ENCODE measurements at places on chromosomes 1 and 21. TPM values are rescaled to one million over a fixed set of nuclear protein-coding genes. Genes with fewer than 3 reads are reported as not detected.

- no peak for DNase-seq
These were observed 6.2 kb upstream of the OXCT2 start for GRCh38 chr1:39777306-39777705.

DNA sequence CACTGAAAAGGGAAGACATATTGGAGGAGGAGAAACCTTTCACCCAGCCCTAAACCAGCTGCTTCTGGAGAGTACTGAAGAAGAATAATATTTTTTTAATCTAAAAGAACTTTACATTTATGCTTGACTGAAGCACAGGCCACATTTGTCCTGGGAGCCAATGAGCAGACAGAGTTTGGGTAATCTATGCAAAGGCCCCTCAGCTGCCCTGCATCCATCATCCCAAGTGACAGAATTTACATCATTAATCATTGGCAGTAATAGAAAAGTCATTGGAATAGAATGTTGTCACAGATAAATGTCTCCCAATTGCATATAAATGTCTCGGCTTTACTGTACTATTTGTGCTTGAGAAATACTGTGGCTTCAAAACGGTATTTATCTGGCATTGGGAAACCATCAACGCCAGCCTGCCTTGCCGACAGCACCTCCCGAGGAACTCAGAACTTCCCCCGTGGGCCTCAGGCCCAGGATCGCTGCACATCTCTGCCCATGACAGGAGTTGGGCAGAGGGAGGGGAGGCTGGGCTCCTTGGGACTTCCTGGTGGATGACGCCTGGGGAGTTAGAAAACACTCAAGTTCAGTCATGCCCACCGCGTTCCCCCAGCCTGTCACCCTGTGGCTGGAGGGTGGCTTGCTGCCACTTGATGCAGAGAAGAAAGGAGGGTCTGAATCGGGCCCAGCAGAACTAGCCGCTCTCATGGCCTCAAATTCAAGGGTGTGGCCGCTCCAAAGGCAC, 133.1 kb downstream of the CAMTA1 start:
- DNase-seq = no peak

DNA sequence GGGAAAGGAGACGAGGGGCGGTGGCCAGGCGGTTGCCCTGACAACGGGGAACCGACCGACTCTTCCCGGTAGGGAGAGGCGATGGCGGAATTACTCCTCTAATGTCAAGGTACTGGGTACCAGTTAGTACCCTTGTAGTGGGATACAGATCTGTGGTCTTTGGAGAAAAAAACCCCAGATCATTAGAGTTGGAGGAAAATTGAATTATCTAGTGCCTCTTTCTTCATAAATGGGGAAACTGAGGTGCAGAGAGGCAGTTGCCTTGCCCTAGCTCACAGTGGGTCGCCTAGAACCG, 545 bp upstream of the PEF1 start:
- DNase-seq = no peak

DNA sequence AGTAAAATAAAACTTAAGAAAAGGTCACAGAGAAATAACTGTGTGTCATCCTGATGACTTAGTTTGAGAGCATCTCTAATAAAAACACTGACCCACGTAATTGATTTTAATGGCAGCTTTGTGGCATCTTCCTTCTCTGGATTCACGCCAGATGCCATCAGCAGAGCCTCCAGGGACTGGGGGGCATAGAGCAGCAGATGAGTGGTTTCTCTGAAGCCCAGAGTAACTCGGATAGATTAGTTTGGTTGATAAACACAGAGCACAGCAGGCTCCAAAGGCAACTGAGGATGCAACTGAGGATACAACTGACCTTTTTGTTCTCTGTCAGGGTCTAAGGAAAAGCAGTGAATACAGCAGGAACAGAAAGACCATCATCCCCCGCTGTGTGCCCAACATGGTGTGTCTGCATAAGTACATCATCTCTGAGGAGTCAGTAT, 180.8 kb downstream of the RPS6KC1 start:
- DNase-seq = no peak

DNA sequence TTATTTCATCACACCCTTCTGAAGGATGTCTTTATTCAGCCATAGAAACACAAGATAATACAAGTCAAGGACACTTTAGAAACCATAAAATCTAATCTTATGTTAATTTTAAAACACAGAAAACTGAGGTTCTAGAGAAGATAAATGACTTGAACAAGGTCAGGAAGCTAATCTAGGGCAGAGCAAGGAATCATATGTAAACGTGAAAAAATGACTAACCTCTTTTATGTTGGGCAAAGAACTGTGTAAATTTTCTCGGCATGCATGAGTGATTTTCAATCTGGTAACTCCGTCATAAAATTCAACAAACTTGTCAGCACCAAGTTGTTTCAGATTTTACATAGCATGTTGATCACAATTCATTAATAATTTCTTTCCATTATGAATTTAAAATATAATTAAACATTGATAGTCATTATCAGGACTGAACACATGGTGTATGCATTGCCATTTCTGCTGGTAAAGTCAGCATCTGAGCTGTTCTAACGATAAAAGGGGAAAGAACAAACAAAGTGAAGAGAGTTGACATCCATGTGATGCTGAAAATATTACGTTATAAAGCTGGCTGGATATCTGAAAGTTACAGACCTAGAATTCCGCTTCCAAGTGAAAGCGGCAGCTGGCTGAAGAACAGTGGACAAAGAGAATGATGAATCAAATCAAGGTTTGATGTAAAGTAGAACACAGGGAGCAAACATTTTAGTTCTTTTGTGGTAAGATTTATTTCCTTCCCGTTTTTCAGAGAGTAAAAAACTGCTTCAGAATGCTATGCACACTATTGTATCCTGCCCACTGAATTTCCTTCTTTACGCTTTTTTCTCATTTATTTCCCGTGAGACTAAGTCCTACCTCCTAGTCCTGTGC, 1037.4 kb upstream of the TMPRSS15 start:
- no peak for DNase-seq

- DNase-seq = no peak
These were observed 278.4 kb downstream of the TM2D1 start for GRCh38 chr1:61446531-61446991.

DNA sequence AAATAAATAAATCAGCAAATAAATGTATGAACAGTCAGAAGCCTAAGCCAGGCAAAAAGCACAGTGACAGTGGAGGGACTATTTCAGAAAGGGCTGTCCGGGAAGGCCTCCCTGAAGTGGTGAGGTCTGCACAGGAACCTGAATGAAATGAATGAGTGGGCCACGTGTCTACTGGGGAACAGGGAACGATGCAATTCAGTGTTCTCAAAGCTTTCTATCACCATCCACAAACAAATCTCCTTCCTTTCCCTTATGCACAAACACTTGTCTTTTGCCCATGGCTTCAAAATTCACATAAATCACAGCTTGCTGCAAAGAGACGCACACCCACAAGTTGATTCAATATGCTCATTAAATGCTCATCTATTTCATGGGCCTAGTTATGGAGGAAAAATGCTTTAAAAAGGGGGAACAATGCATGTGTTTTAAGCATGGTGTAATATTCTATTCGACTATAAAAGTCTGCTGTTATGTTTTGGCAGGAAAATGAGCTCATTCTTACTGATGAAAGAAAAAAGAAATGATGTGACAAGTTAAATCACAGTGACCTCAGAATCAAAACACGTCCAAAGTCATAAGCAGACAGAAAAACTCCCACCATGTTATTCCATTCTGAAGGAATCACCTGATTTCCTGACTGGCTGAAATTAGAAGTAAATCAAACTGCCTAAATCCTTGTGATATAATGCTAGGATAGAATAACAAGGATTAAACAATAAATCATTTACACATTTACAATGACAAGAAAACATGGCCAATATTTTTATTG, 21.6 kb downstream of the URB1 start:
- no peak for DNase-seq

- no peak for DNase-seq
These were observed 121.0 kb upstream of the IRF2BP2 start for GRCh38 chr1:234730770-234731568.

GRCh38 chr21:40162075-40162474, 294.8 kb downstream of the PCP4 start:
- no peak for DNase-seq

GRCh38 chr1:192167011-192167410, 8.7 kb downstream of the RGS18 start:
- DNase-seq = no peak

DNA sequence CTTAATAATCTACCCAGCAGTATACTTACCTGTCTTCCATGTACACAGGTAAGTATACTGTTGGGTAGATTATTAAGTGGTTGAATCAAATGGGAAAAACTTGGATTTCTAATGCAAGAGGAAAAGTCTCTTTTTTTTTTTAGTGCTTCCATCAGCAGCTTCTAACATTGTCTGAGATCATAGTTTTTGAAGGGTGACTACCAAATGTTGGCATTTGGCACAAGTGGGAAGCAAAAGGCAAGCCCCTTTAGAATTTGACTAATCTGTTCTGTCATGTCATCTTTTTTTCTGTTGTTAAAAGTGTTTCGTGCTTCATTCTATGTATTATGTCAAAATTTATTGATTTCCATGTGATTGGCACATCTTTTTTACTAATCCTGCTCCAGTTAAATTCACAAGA, 547 bp downstream of the FMO1 start:
- DNase-seq = no peak

- no peak for DNase-seq
These were observed 276.3 kb upstream of the GREM2 start for GRCh38 chr1:240888039-240888786.

- no peak for DNase-seq
These were observed 1132.4 kb upstream of the ADGRL2 start for GRCh38 chr1:80668372-80668771.

DNA sequence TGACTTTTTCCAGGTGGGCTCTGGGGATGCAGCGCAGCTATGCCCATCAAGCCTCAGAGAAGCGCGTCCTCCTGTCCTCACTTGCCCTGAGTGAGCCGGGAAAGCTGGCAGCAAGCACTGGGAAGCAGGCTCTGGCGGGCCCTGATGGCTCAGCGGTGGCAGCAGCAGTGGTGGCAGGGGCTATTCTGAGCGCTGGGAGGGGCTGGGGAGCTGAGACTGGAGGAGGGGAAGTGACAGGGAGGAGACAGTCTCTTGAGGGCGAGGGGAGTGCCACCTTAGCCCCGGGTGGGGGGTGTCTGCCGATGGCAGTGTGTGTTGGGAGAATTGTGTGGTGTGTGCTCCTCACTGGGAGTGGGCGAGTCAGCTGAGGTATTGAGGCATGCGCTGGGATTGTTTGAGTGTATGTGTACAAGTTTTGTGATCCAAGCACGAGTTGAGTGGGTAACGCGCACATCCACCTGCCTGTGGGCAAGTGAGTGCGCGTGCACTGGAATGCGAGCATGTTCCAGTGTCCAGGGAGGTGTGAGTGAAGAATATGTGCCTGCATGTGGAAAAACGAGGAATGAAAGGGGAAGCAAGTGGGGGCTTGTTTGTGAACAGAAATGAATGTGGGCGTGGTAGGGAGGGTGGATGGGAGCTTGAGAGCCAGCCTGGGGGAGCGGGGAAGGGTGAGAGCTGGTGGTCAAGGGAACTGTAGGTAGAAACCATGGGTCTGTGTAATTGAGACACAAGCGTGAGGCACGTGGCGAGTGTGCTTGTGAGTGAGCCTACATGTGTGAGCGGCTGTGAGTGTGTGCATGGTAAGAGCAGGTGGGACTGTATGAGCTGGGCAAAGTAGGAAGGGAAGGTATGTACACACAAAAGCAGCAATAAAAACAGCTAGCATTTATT, 2.9 kb upstream of the FOXO6 start:
- no peak for DNase-seq

GRCh38 chr1:11924334-11925195, 1.7 kb downstream of the KIAA2013 start:
- no peak for DNase-seq

GRCh38 chr1:62589321-62589720, 8.0 kb upstream of the ANGPTL3 start:
- DNase-seq = no peak

GRCh38 chr1:165507570-165507969, 36.2 kb upstream of the LRRC52 start:
- no peak for DNase-seq

- no peak for DNase-seq
These were observed 2.2 kb downstream of the NUAK2 start for GRCh38 chr1:205319081-205320018.

- no peak for DNase-seq
These were observed 149.6 kb downstream of the FMN2 start for GRCh38 chr1:240241278-240241677.

DNA sequence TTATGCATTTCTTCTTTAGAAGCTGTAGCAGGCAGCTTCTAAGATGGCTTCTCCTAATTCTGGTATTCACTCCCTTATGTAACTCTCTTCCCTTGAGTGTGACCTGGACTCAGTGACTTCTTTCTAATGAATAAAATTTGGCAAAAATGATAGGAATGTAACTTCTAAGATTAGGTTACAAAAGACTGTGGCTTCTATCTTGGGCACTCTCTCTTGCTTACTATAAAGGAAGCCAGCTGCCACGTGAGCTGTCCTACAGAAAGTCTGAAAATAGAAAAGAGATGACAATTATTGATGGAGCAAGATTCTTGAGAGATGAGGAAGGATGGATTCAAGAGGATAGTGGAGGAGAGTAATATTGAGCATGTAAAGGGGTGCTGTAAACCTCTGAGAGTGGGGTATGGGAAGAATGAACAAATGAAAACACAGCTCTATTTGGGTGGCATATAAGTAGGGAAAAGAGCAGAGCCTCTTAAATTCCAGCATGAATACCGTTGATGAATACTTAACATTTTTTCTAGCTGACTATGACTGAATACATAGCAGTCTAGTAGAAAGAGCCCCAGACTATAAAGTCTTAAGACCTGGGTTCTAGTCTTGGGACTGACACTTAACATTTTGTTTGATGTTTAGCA, 5.5 kb downstream of the TSEN15 start:
- DNase-seq = no peak

DNA sequence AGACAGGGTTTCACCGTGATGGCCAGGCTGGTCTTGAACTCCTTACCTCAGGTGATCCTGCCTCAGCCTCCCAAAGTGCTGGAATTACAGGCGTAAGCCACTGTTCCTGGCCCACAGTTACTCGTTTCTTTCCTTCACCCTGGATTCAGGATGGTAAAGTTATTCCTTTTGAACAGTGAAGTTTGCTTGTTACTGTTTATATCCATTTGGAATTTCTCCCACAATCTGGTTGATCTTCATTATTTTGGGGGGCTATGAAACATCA, 43.0 kb downstream of the WDR4 start:
- DNase-seq = no peak

- DNase-seq = no peak
These were observed 25.6 kb downstream of the LRRC41 start for GRCh38 chr1:46277658-46278373.

- peak; percentile 37 for DNase-seq
These were observed 3.1 kb downstream of the ADAMTSL4 start for GRCh38 chr1:150552128-150552910.

Gene S100A5
- total RNA-seq = not detected

Gene CFHR3
- total RNA-seq = not detected

Gene TMEM53
- 5.8 TPM for total RNA-seq

Gene LIPI
- total RNA-seq = not detected

Gene COL24A1
- total RNA-seq = not detected

Gene HSPG2
- total RNA-seq = 46.4 TPM

Gene CD52
- 1.9 TPM for total RNA-seq

Gene HES2
- total RNA-seq = 49.8 TPM

Gene MRAP
- not detected for total RNA-seq
